Adipose tissue (tissue), 3 donors: ENCODE measurements at places on chromosomes 6 and 20. TPM values are rescaled to one million over a fixed set of nuclear protein-coding genes. Genes with fewer than 3 reads are reported as not detected.

Gene ADAM33
- 24.2 TPM for polyA plus RNA-seq

Gene CARMIL1
- 24.6 TPM for polyA plus RNA-seq

Gene ENPP5
- 0.58 TPM for polyA plus RNA-seq

Gene KCNK16
- not detected for polyA plus RNA-seq
